Activated naive CD4-positive, alpha-beta T cell (primary cell): ENCODE measurements at places on chromosomes 1 and 21.

- no peak for DNase-seq
Measured at GRCh38 chr1:160818207-160818937, 22.4 kb downstream of the LY9 start.

DNA sequence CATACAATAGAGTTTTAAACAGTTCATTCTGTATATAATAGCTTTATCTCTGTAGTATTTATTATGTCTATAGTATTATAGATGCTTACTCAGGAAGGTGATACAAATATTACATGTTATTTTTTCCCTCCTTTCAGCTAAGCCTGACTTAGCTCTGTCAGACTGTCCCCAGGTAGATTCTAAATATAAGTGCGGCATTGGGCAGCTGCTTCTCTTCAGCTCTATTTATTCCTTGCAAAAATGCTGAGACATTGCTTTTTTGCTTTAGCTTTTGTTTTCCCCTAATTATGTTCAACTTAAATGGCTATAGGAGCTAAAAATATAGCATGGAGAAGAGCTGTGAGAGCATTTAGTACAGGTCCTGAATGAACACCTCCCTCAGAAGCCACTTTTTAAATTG is 203.2 kb upstream of the BEND5 start:
- DNase-seq = no peak

DNA sequence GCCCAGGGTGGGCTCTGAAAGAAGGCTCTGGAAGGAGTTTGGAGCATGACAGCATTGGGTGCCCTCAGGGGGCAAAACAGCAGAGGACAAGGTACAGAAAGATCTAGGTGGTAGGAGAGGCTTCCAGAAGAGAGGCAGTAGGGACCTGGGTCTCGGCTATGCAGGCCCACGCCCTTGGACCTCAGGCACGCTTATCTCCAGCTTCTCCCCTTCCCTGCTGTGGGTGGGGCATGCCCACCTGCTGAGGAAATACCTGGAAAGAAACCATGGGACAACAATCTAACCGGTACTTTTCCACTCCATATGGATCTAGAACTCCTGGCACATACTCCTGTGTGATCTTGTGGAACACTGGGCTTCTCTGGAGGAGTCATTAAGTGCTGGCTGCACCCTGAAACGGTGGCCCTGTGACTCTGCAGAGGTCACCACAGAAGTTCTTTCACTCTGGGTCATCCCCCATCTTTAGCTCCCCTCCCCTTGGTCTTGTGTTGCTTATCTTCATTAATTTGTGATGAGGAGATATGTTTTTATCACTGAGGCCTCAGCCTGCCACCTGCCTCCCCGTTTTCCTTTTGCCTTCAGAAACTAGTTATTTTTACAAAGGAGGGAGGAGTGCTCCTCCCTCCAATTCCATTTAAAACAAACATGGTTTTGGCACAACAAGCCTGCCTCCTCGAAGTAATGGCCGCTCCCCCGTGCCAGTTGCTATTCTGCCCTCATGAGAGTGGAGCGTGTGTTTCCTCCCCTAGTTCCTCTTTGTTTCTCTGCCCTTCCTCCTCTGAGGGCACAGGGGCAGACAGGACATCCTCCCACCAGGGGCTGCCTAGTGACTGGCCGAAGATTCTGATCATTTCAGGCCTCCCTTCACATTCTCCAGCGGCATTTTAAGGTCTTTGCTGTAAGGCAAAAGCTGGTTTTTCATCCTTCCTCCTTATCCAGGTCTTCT is 78.0 kb upstream of the ATP5PO start:
- no peak for DNase-seq

DNA sequence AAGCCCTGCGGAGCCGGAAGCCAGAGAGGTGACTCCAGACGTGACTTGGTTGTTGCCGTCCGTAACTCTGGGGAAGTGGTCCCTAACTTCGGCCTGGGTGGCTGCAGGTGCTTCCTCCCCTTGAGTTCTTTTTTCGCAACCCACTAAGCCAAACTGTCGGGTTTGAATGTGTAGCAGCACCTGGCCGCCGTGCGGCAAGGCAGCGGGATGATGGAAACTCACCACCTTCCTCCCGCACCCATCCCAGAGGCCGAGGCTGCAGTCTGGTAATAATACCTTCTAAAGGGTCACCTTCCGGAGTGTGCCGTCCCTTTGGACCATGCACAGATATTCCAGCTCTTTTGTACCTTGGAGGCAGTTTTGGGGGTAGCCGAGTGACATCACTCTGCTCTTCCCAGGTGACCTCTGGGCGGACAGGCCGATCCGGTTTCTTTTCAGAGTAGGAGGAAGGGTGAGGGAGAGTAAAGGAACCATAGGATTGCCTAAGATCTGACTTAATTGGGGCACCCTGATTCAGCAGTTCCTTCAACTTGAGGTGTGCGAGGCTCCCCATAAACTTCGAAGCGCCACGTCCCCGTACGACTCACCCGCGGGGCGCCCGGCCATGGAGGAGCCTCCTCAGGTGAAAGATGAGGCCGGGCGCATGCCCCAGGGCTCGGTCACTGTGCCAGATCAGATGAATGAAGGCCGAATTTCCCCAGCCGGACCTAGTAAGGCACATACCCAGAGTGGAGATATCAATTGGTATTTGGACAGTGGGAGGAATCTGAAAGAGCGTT is 1.0 kb downstream of the KCNK1 start:
- no peak for DNase-seq

DNA sequence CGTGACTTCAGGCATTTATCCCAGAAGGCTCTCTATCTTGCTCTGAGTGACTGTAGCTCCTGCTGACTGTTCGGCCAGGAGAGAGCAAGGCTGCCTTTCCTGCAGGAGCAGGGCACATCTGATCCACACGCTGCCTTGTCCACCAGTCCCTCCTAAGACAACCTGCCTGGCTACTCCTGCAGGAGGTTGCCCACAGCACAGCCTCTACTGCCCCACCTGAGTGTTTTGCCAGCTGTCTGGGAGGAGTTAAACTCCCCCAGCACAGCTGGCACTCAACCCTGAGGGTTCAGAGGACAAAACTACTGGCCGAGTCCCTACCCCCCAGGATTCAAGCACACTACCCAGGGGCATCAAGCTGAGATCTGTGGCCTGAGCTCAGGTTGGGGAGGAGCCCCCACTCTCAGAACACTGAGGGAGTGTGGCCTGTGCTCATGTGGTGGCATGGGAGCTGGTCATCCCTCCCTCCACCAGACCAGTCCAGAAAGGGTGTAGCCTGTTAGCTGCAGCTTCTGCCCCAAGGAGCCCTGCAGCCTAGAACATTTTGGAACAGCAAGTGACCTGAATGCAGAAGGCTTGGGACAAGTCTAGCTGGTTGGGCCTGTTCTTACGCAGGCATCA is 237.3 kb downstream of the SLC44A5 start:
- DNase-seq = no peak

- no peak for DNase-seq
Measured at GRCh38 chr1:36400514-36400824, 2.8 kb upstream of the LSM10 start.

- no peak for DNase-seq
Measured at GRCh38 chr1:13892671-13893325, 192.8 kb downstream of the PRDM2 start.

- no peak for DNase-seq
Measured at GRCh38 chr1:157113631-157114030, 14.0 kb upstream of the ETV3L start.

DNA sequence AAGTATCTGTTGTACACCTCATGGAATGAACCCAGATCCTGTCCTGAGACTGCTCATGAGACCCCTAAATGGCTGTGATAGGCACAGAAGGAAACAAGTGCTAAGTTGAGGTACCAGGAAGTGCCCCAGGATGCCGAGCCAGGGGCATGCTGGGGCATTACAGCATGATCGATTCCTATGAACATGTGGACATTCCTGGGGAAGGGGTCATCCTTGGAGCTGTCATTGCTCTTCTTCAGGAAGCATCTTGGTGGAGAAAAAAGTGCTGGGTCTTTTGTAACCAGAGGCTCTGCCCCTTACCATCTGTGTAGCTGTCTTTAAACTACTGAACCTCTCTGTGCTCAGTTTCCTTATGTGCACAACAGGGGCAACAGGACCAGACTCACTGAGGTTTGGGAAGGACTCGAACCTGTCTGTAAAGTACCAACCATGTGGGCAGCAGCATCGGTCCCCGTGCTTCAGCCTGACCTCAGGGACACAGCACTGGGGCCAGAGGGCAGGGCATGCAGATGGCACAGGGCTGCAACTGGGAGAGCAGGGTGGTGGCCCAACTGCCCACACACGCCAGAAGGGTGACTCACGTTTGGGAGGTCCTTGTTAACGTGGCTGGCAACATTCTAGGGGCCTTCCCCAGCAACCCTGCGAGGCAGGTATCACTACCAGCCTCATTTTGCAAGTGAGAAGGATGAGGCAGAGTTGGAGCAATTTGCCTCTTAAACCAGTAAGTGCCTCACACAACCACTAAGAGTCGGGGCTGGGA is 142.3 kb upstream of the EDN2 start:
- no peak for DNase-seq

DNA sequence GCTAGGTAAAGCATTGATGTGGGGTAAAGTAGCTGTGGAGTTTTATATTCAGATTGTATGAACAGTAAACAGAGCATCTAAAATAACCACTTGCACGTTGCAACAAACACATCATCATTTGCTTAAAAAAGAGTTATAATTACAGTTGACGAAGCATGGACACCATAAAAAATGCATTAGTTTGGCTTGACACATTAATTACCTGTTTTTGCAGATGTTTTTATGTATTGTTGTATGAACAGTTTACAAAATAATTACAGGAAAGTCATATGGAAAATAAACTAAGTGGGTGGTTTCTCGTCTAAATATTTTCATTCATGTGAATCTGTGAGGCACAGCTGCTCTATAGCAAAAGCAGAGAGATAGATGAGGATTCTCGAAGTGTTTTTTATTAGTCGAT is 108.3 kb downstream of the RPS6KC1 start:
- no peak for DNase-seq

- DNase-seq = no peak
Measured at GRCh38 chr1:42936309-42937078, 22.2 kb downstream of the SLC2A1 start.

DNA sequence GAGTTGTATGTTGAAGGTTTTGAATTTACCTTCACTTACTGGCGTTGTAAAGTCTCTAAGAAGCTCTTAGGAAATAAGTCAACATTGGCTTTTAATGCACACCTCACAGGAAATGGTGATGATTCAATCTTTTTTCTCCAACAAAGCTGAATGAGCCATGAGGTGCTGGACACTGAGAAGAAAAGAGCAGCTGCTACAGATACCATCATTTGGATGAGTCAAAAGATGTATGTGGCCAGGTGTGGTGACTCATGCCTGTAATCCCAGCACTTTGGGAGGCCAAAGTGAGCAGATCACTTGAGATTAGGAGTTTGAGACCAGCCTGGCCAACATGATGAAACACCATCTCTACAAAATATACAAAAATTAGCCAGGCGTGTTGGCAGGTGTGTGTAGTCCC is 3.3 kb upstream of the IL23R start:
- no peak for DNase-seq

DNA sequence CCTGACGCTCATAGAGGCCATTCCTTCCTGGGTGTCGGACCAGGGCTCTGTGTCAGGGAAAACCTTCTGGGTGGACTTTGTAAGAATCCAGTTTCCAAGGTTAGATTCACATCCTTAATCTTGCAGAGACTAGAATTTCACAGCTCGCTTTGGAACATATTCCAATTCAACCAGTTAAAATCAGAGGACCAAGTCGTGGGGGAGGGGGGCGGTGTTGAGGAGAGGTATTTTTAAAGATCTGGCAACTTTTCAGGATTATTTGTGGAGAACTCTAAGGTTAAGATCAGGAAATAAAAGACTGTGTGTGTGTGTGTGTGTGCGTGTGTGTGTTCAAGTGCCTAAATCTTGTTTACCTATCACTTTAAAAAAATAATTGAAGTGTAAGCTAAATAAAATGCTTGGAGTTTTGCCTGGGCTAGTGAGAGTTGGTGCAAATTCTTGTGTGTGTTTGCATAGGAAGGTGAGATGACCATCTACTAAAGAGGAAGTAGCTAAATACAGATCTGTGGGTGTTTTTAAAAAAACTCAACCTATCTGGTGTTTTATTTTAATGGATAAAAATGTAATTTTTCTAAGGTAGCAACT is 21.8 kb downstream of the TENT5C start:
- no peak for DNase-seq

DNA sequence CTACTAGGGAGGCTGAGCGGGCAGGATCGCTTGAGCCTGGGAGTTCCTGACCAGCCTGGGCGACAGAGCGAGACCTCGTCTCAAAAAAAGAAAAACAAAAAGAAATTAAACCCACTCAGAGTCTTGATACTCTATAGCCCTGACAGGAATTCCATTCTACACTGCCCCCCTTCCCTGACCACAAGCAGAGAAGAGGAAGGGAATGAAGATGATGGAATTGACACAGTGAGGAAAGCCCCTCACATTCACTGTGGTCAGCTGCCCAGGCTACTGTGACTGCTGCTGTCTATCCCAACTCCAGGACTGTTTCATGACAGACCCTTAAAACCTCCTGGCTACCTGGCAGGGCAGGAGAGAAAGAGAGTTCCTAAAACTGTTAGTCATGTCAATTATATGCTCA is 12.1 kb downstream of the LIN9 start:
- no peak for DNase-seq

DNA sequence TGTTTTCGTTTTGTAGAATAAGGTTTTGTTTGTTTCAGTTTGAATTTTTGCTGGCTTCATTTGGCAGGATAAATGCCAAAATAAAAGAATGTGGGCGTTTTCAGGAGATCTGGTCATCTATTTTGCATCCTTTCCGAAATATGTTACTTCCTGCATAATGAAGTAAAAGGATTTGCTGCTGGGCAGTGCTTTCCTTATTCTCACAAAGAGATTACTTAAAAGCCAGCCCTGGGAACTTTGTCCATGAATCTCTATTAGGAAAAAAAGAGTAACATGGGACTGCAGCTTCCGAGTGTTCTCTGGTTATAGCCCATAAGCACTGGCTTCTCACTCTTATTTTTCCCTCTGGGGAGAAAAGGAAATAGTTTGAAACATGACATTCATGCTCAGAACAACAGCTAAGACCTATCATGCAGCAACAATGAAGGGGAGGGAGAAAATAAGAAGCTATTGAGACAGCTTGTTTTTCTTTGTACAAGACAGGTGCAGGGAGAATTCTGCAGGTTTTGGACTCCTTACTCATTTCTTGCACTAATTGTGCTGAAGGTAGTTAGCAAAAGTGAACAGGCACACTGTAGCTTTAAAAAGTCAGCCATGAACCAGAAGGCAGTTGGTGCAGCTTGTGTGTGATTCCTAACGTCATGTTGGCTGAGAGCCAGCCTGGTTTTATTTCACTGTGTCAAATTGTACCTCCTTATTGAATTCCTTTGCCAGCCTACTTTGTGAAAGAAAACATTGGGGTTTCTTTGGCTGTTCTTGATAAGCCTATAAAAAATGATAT is at the start of gene SAMD13:
Gene SAMD13, plus strand, starts transcription at position 705 of the 781 bp plus-strand sequence. CDS start 1,527 bp downstream, outside the sequence.
- peak; percentile 4 for DNase-seq

- no peak for DNase-seq
Measured at GRCh38 chr1:211648980-211649934, 26.2 kb downstream of the NEK2 start.

GRCh38 chr1:90046635-90047034 is 51.7 kb downstream of the ZNF326 start:
- no peak for DNase-seq
